Glomerular endothelial cell (primary cell): ENCODE measurements at places on chromosomes 7 and 10.

DNA sequence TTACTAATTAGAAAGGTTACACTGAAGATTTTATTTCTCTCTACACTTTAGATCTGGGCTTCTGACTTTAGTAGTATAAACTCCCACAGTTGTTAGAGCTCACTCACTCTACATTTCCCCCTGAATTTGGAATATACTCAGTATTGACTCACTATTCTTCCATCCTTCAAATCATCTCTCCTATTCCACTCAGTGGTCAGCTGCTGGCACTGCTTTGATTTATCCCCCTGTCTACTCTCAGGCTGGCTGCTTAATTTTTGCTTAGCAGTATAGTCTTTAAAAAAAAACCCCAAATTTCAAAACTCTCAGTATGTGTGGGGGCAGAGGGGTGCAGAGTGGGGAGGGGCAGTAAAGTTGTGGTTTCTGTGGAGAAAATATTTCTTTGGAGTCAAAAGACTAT, 68.9 kb downstream of the CDK6 start:
- no peak for DNase-seq

DNA sequence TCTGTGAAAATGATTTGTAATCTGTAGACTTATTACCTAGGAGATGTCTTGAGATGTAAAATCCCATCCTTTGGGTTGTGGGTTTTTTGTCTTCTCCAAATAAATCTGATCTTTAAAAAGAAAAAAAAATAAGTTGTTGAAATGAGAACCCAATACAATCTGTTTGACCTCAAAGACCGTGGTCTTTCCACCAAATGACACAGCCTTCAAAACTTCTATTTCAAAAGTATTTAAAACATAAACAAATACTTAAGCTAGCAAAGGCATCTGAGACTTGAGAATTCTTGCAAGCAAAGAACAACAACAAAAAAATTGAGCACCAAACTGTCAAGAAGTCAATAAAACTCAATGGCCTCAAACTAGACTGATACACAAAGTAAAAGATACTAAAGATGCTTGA, 67.9 kb upstream of the HECW1 start:
- DNase-seq, result no peak

DNA sequence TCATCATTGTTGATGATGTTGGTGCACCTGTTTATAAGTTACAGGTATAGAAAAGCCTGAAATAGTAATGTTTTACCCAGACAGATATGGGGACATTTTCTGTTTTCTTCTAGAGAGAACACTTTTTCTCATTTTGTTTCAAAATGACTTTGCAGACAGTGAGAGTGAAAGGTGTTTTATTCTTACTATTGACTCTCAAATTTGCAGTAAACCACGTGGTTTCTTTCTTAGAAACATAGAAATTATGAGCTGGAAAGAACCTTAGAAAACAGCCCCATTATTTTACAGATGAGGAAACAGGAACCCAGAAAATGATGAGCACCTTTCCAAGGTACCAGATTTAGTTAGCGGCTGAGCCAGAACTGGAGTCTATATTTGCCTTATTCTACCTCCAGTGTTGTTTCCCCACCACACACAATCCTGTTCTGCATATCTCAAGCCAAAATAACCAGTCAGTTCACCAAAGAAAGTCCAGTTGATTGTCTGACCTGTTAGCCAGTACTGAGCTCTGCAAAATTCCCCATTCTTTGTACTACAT, 138.9 kb upstream of the AHR start:
- DNase-seq, result no peak

DNA sequence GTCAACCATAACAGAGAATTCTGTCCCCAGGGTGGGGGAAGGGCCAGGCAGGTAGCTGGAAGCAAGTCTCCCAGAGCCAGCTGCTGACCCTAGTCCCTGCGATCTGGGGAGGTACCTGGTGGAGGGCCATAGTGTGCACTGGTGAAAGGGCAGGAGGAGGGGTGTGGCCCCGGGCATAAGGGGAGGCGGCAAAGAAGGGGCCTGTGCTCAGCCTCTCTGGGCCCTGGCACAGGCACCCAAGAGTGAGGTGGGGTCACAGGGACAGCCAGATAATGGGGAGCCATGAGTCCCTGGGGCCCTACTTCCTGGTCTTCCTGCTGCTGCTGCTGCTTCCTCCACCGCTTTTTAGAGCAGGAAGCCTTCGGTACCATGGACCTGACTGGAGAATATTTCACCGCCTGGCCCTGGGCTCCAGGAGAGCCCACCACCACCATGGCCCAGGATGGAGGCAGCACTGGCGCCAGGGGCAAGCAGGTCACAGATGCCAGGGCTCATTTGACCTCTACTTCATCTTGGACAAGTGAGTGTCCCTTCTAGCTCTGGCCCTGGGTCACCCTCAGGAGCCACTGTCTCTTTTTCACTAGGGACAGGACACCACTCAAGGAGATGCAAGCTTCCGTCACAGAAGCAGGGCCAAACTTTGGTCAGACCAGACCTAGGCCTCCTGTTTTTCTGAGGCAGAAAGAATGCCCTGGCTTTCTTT, at the start of gene ANTXRL:
Gene ANTXRL, plus strand, starts transcription at position 7 of the 703 bp plus-strand sequence. Its CDS starts 266 bp downstream, at position 273.
- no peak for DNase-seq

DNA sequence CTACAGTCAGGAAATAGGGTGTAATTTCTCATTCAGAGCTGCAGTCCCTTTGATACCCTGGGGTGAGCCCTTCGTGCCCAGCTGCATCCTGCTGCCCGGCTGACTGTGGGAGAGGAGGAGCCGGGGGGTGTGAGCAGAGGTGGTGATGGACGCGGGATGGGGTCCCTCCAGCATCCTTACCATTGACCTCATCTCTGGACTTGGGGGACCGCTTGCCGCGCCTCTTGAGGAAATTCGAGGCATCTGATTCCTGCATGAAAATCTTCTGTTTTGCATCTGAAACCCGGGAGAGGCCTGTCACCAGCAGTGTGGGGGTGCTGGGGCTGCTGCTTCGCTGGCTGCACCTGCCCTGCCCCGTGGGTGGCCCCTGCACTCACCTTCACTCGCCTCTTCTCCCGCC, 816 bp downstream of the UCMA start:
- no peak for DNase-seq

- DNase-seq, result no peak
Observed at GRCh38 chr7:30886608-30887011, 25.0 kb upstream of the AQP1 start.

DNA sequence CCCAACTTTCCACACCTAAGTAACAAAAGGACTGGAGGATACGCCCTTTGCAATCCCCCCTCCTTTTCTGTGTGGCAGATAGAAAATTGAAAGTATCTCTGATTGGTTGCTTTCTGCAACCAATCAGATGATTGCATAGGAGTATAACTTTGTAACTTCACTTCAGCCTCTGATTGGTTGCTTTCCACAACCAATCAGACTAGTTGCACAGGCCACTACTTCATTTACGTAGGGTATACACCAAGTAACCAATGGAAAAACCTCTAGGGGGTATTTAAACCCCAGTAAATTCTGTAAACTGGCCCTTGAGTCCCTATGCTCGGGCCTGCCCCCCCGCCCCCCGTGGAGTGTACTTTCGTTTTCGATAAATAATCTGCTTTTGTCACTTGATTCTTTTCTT, 1080.4 kb downstream of the CNTNAP2 start:
- no peak for DNase-seq
